ENCODE measurements at places on chromosomes 3 and 15.

- no peak for DNase-seq
Measured at GRCh38 chr3:78275420-78275852, 1235.5 kb downstream of the ROBO2 start.

GRCh38 chr3:62454916-62455315 lies 81.6 kb upstream of the FEZF2 start:
- DNase-seq: no peak

DNA sequence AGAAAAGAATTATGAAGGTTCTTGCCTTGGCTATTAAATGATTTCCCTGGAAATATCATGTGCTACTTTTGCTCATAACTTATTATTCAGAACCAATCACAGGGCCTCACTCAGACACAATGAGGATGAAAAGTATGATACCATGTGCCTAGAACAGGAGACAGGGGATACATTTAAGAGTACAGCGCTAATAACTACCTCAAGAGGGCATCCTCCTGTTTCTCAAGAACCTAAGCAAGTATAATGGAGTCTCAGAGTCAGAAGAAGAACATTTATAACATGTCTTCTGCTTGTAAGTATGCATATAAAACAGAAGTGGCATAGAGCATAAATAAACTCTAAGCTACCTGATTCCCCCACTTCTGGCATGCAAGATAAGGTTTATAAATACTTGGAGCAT lies 125.4 kb upstream of the MME start:
- no peak for DNase-seq

GRCh38 chr3:50450209-50450921 lies 53.1 kb downstream of the CACNA2D2 start:
- peak; percentile 64 for DNase-seq

GRCh38 chr3:176787506-176787905 lies 409.8 kb downstream of the TBL1XR1 start:
- no peak for DNase-seq

GRCh38 chr15:80483725-80484161 lies 79.6 kb downstream of the ARNT2 start:
- no peak for DNase-seq

GRCh38 chr15:40003116-40003916 lies 35.7 kb downstream of the SRP14 start:
- DNase-seq: no peak

DNA sequence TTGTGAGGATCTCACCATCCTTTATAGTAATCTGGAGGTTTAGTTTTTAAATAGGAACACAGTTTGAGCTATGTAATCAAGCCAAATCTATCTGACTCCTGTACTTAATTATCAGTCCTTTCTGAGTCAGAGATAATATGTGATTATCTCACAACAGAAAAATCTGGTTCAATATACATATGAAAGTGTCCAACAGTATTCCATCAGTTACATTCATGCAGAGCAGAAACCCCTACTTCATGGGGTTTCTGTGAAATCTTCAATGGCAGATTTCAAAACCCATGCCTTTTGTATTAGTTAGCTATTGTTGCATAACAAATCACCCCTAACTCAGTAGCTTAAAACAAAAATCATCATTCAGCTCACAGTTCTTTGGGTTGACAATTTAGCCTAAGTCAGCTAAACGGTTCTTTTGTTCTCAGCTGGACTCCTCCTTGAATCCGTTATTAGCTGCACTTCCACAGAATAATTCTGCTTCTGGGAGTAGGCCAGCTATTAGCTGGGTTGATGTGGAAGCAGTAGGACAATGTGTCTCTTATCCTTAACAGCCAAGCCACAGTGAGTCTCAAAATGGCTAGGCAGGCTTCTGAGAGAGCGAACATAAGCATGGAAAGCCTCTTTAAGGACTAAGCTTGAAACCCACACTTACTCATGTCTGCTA lies 42.9 kb upstream of the ARPP21 start:
- DNase-seq: no peak

- no peak for DNase-seq
Measured at GRCh38 chr15:38069511-38070011, 135.1 kb downstream of the TMCO5A start.

- no peak for DNase-seq
Measured at GRCh38 chr15:38614621-38615020, 50.0 kb upstream of the RASGRP1 start.

DNA sequence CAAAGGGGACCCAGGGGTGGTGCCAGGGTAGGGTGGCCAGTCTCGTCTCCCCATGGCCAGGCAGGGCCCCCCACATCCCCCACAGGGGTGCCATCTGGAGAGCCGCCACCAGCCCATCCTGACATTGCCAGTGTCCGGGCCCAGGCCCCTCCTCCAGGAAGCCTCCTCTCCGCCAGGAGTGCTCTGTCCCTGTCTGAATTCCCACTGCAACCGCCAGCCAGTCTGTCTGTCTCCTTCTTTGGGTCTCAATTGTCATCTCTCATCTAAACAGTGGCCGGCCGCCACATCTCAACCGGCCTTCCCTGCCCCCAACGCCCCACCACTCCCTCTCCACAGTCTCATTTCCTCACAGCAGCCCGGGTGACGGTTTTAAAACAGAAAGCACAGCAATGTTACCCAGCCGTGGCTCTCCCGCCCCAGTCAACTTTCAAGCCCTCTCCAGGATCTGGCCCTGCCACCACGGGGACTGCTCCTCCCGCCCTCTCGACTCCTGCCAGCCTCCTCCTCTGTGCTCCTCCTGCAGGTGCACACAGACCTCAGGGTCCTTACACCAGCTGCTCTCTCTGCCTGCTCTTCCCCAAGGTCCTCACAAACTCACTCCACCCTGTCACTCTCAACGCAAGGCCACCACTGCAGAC lies 57.0 kb downstream of the IQSEC1 start:
- DNase-seq: no peak

DNA sequence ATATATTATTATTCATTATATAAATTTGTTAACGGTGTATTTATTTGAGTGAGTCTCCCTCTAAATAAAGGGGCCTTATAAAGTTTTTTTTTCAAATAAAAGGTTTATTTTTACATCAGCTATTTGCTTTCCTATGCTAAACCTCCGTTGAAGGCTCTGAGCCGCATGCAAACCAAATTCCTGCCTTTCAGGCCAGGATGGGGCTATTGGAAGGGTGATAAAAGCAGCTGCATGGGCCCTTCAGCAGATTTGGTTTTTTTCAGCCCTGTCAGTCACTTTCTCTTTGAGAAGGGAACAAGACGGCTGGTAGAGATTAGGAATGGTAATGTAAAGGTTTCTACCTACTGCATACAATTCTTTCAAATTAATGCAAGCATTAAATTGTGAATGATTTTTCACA lies 244.2 kb downstream of the WNT5A start:
- DNase-seq: no peak

DNA sequence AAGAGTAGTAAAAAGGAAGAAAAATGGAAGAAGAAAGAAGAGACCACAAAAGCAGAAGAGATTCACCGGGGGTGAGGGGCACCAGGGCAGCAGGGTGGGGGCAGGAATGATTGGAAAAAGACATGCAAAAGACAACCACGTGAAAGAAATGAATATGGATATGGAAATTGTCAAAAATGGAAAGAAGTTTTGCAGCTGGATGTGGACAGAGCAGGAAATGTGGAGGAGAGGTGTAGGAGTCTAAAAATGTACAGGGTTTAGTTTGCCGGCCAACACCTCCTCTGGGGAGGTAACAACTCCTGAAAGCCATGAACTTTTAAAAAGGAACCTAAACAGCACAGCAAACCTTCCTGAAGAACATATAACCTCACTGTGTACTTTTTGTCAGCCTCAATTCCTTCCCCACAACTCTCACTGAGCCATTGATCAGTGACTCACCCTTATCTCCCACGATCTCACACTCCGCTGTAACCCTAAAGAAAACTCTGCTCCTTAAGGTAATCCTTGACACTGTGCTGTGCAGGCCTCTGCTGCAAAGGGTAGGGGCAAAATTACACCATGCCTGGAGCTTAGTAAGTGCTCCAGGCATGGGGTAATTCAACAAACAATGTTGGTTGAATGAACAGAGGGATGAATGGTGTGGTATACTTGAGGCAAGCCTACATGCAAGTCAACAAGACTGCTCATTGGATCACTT lies 100.2 kb upstream of the BOC start:
- DNase-seq: no peak

DNA sequence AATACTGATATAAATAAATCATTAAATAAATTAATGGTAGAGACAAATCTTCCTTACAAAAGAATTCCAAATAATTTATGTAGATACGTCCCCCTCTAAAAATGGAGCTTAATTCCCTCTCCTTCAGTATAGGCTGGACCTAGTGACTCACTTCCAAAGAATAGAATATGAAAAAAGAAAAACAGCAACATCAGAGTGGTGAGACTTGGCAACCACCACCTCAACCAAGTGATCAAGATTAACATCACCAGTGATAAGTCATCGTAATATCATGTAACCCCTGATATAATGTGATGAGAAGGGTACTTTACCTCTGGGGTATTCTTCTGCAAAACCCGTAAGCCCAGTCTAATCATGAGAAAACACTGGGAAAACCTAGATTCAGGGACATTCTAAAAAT lies 13.4 kb downstream of the GOLGB1 start:
- DNase-seq: no peak

DNA sequence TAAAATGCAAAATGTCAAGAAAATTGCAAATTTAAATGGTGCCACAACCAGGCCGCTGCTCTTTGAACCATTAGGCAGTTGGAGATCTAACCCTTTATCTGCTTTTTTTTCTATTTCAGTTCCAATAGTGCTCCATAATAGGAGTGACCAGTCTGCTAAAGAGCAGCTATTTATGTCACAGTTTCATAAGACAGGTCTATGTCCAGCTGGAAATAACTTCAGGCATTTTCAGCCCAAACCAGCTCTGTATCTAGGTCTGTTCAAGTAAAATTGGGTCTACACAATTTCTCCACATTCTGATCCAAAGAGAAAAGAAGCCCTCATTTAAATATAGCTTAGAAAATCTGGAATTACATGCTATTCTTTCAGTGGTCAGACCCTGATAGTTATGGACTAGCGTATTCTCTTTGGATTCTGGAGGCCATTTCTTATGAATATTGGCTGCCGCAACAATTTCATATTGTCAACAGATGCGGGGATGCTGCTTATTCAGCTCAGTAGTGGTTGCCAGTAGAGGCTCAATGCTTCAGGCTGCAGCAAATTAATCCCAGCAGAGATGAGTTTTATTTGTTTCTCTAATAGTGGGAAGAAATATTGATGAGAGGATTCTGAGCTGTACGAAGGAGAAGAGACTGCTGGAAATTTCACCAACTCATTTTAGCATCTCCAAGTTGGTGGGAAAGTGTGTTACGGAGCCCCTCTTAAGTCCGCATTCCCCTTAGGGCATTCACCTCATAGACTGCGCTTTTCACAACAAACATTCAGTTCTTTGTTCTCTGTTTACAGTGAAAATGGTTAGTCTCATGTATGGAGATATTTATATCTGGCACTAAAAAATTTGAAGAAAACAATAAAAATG lies 887.0 kb downstream of the ROBO1 start:
- peak; percentile 48 for DNase-seq

DNA sequence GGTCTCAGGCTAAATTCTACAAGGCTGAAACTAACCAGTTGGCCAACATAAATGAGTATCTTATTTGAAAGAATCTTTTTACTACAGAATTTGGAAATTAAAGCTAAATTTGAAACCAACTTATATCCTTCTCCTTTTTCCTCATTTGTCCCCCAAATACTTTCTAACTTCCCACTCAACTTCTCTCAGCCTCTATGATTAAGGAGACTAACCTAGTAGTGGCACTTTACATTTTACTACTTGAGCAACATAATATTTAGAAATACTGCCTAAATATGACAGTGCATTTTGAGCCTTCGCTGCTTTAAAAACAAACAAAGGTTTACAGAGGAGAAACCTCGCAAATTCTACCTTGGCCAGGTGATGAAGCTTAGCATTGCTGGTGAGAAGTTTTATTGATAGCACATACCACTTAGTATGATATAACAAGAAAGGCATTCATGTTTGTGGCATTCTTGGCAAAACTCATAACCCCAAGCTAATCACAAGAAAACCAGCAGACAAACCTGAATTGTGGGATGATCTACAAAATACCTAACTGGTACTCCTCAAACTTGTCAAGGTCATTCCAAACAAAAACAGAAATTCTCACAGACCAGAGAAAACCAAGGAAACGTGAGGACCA lies 432.1 kb upstream of the CFAP20DC start:
- DNase-seq: no peak

- no peak for DNase-seq
Measured at GRCh38 chr3:195895078-195895860, 13.1 kb downstream of the TNK2 start.

DNA sequence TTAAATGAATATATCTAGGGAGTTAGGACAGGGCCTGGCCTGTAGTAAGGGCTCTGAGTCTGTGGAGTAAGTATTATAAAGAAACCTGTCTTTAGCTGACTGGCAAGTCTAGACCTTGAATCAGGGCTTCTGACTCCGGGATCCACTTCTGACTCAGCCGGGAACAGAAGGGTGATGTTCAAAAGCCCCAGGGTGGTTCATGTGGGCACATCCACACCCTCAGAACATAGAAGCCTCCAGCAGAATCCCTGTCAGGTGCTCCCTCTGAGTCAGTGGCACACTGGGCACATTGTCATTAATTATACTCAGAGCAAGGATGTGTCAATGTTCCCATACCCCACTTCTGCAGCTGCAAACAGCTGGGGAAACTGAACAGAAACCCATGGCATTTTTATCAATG lies 26.7 kb upstream of the SNRK start:
- DNase-seq: no peak

GRCh38 chr15:70375006-70375431 lies 277.3 kb upstream of the TLE3 start:
- no peak for DNase-seq

GRCh38 chr3:10300087-10300486 lies 7.3 kb upstream of the GHRL start:
- no peak for DNase-seq

GRCh38 chr3:50594253-50594785 lies 17.3 kb downstream of the CISH start:
- DNase-seq: no peak

- DNase-seq: no peak
Measured at GRCh38 chr15:65051266-65051665, 6.1 kb downstream of the SLC51B start.

DNA sequence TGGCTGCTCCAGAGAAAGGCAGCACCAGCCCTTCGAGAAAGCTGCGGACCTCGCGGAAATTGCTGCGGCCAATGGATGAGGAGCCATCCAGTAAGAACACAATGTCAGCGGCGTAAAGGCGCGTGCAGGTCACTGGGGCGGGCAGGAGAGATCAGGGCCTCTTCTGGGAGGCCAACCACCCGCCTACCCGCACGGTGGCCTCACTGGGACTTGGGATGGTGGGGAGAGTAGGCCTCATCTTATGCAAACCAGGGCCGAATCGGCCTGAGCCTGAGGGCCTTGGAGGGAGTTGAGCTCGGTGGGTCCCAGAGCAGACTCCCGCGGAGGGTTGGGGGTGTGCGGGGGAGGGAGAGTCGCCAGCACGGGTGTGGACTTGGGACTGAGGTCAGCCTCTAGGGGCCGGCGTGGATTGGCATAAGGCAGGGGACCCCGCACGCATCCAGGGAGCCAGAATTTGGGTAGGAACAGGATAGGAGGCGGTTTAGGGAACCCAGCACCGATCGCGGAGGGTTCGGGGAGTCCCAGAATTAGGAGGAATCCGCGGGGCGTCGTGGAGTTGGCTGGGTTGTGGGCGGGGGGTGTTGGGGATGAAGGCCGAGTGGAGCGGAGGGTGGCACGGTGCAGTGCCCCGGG lies 596 bp downstream of the COL7A1 start:
- DNase-seq: no peak

Measured in cerebellum (tissue), 4 donors.